ENCODE measurements at places on chromosomes 11 and 22.

- DNase-seq, result no peak
Observed at GRCh38 chr11:79507706-79508105, 66.9 kb upstream of the TENM4 start.

- no peak for DNase-seq
Observed at GRCh38 chr11:132427611-132428010, 1057.2 kb downstream of the NTM start.

GRCh38 chr22:22877523-22878210, 9.9 kb upstream of the IGLL5 start:
- DNase-seq, result peak; percentile 79

GRCh38 chr11:11733246-11733747, 108.5 kb upstream of the USP47 start:
- no peak for DNase-seq

DNA sequence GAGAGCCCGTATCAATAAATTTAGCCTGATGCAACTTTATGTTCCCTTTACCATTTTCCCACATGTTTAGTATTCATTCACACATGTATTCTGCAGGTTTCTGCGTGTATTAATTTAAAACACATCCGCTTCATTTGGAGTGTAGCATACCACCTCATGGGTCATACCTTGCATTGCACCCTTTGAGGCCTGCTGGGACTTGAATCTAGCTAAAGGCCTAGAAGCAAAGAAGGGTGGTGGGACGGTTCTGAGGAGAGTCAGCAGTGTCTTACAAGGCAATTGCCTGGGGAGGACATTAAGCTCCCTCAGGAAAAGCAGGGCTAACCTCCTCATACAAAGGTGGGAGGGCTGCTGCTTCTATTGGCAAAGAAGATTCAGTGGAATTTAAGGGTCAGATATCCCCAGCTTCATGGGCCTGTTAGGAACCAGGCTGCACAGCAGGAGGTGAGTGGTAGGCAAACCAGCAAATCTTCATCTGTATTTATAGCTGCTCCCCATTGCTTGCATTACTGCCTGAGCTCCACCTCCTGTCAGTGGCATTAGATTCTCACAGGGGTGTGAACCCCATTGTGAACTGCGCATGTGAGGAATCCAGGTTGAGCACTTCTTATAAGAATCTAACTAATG, 15.9 kb upstream of the SNX19 start:
- no peak for DNase-seq

DNA sequence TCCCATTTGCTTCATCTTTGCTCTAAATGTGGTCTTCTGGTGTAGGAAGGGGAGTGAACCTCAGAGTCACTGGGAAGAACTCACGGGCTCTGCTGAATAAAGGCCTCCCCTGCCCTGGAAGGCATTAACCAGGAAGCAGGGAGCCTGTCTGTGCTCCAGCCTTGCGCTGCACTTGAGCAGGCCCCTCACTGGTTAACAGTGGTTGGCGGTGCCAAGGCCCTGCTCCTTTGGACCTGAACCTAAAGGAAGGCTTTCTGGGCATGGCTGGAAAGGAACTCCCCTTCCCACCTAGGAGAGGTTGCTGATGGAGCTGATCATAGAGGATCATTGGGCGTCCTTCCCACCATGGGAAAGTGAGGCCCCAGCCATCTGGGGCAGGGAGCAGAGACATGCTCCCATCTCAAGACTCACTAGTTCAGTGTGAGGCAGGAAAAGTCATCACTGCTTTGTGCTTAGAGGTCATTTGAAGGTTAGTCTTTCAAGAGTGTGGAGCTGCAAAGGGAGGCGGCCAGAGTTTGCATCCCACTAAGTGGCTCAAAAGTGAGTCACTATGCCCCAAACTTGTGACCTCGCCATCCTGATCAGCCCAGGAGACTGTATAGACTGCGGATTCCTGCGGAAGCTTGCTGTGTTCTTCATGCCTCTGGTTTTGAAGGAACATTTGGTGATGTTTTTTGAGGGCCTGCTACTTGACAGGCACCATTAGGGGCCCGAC, 50.4 kb downstream of the DBX1 start:
- DNase-seq, result no peak

DNA sequence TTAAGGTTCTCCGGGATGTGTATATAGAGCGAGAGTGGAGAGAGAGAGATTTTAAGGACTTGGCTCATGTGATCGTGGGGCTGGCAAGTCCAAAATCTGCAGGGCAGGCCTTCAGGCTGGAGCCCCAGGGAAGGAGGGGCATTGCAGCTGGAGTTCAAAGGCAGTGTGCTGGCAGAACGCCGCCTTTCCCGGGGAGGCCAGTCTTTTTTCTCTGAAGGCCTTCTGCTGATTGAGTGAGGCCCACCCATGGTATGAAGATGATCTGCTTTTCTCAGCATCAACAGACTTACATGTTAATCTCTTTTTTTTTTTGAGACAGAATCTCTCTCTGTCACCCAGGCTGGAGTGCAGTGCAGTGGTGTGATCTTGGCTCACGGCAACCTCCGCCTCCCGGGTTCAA, 25.4 kb downstream of the FBLN1 start:
- no peak for DNase-seq

DNA sequence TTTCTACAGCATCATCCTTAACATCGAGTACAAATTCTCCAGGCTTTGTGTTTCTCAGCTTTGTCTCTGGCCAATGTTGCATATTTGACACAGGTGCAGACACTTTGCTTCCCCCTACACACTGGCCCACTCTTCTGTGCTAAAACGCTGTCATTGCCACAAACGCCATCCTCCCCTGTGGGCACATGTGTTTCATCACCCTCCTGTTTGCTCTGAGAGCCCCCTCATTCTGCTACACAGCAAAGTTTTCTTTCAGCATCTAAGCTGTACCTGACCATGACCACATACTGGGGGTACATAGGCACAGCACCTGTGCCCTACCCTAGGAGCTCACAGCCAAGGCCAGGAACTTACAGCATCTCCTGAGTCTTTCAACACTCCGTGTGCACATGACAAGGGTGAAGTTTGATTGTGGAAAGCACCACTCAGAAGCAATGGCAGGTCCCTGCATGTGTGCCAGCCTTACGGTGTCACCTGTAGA, 7.9 kb upstream of the IGLL5 start:
- no peak for DNase-seq

- no peak for DNase-seq
Observed at GRCh38 chr11:119091178-119091577, 6.5 kb downstream of the HMBS start.

Data from CD4-positive, alpha-beta T cell treated with Interferon alpha-2 for 1 hour (primary cell).